Diencephalon (tissue), 1 donor: ENCODE measurements at places on chromosomes 4 and X. TPM values are rescaled to one million over a fixed set of nuclear protein-coding genes. Genes with fewer than 3 reads are reported as not detected.

Gene KIF4A
- total RNA-seq: 5.8 TPM

Gene SUPT20HL2
- total RNA-seq: not detected

Gene FABP2
- total RNA-seq: not detected

Gene GSX2
- total RNA-seq: 3.2 TPM

Gene PDGFC
- total RNA-seq: 15.0 TPM

Gene KLB
- total RNA-seq: 0.46 TPM

Gene LONRF3
- 3.7 TPM for total RNA-seq

Gene GNRHR
- total RNA-seq: 0.23 TPM

Gene TREX2
- total RNA-seq: 2.3 TPM

Gene USP17L24
- not detected for total RNA-seq

Gene TGIF2LX
- not detected for total RNA-seq

Gene PDGFRA
- 112 TPM for total RNA-seq

Gene GLRA2
- total RNA-seq: 52.4 TPM

Gene MAP7D3
- 3.5 TPM for total RNA-seq

Gene RENBP
- 7.8 TPM for total RNA-seq

Gene SLC25A14
- total RNA-seq: 31.6 TPM

Gene GAGE10
- total RNA-seq: not detected
